ENCODE measurements at places on chromosomes 11 and 22.
A peak's percentile ranks its signal among the peaks of the same experiment; 100 is the strongest.

GRCh38 chr11:78533399-78533798 is 41.3 kb downstream of the NARS2 start:
- no peak for DNase-seq

DNA sequence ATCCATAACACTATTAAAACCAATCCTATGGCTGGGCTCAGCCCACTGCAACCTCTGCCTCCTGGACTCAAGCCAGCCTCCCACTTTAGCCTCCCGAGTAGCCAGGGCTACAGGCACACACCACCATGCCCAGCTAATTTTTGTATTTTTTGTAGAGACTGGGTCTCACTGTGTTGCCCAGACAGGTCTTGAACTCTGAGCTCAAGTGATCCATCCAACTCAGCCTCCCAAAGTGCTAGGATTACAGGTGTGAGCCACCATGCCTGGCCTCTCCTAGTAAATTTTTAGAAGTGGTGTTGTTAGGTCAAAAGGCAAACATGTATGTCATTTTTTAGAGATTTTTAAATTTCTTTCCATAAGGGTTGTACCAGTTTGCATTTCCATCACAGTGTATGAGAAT is 14.2 kb downstream of the F2 start:
- no peak for DNase-seq

GRCh38 chr11:12235947-12236743 is 125.8 kb downstream of the MICAL2 start:
- peak; percentile 13 for DNase-seq

- no peak for DNase-seq
These were observed 111.6 kb downstream of the WNT11 start for GRCh38 chr11:76094740-76095139.

All from CD4-positive, alpha-beta T cell (primary cell).